ENCODE measurements at places on chromosomes 1 and 21.

DNA sequence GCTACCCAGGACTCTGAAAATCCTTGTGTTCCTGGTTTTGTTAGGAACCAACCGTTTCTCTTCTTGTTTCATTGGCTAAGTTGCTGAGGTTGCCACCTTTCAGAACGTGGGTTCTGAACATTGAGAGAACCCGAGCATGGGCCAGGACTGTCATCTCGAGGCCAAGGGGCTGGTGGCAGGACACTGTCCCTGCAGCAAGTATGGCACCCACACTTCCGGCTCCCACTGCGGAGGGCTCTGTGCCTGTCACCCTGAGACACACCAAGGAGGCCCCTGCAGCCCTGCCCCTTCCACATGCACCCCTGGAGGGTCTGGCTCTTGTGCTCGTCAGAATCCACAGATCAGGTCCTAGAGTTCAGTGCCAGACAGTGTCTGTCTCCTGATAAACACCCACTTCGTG, 39.1 kb upstream of the LRRC3 start:
- DNase-seq = no peak

- DNase-seq = no peak
Measured at GRCh38 chr1:192518700-192519099, 56.9 kb upstream of the RGS1 start.

DNA sequence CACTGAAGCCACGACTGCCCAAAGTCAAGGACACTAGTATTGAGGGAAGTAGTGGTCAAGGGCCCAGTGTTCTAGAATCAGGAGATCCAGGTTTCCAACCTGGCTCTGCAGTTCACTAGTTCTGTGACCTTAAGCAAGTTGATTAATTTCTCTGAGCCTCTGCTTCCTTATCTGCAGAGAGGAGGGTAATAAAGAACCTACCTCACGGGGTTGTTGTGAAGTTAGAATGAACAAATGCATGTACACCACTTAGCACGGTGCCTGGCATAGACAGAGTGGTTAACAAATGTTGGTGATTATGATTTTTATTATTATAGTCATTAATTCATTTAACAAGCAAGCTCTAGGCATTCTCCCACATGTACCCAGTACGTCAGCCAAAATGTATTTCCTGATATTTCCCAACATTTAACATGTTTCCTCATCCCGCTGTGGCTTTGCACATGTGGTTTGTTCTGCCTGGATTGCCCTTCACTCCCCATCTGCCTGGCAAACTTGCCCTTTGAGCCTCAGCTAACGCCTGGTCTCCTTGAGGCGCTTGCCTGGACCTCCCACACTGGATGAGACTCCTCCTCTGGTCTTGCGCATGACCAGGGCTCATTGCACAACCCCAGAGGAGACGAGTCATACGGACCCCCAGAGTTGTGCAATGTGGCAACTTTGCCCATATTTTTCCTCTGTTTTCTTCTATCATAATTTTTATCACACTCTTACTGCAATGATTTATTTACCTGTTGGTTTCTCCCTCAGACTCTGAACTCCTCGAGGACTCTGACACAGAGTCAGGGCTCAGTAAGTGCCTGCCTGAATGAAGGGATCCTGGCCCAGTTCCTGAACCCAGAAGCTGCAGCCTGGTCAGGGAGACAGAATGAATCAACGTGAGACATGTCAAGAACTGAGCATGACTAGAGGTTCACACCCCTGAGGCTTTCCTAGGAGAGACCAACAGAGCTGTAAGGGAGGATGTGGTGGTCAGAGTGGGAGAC, 20.7 kb upstream of the MFSD2A start:
- DNase-seq = no peak

DNA sequence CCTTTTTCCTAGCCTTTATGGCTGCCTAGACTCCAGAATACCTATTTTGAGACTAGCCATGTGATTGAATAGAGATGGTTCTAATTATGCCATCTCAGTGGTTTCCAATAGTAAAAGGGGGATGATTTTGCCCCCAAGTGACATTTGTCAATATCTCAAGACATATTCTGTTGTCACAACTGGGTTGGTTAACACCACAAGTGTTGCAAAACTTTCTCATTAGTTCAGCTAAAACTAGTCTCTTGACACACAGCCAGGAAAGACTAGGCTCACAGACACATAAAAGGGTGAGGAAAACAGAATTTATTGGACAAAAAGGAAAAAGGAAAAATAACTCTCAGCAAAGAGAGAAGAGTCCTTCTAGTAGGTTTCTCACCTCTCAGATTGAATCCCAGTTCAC, 39.9 kb upstream of the GBP5 start:
- DNase-seq = no peak

GRCh38 chr21:36792505-36792967, 93.6 kb downstream of the SIM2 start:
- DNase-seq = no peak

GRCh38 chr1:66613187-66613586, 79.2 kb downstream of the SGIP1 start:
- no peak for DNase-seq

DNA sequence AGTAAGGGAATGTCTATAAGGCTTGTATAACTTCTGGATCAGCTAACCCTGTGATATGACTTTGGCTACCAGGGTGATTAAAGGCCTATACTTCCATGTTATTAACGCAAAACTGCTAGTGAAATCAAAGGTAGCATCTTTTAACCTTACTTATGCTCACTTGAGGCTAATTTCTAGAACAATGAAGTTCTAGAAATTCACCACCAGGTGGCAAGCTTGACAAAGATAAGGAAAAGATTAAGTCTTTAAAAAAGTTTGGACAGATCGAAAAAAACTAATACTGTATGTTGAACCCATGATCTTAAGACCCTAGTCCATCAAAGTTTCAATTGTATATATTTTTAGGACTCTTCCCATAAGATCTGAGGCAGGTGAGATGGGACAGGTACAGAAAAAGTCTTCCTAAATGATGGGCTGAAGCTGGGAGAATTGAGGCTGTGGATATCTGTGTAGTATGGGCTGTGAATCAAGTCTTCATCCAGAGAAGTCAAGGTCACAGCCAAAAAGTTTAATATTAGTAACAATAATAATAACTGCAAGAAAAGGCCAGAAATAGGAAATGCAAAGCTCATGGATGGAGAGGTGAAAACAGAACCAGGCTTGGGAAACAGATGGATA, 18.8 kb downstream of the KYAT3 start:
- DNase-seq = no peak

DNA sequence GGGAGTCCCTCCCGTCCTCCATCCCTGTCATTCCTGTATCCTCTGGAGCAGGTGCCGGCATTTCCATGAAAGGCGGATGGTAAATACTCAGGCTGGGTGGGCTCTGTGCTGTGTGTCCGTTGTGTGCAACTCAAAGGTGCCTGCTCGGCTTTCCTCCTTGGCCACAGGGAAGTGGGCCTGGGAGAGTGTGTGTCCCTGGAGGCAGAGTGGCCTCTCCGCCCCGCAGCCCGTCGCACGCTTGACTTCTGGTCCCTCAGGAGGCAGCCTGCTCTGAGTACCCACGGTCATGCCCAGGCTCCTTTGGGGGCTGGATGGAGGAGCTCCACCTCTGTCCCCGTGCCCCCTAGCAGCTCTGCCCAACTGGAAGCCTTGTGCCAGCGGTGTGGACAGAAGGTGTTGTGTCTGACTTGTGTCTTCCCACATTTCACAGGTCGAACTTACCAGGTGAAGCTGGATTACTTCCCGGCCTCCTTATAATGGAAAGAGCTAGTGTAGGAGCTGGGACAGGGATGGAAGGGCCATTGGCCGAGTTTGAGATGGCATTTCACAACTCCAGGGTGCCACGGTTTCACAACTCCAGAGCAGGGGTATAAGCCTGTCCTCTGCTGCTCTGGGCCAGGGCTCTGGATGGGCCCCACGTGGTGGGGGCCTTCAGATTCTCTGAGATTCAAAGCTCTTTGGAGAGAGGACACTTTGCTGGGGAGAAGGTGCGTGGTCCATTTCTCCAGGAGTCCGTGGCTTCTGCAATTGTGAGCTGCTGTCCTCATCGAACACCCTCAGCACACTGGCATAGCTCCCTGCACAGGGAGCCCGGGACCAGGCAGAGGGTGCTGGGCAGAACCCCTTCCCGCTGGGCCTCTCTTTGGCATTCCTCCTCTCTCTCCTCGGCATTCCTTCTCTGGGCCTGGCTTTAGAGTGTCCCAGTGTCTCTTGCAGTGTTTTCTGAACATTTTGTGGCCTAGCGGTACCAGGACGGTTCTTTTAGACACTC, 152.7 kb upstream of the COL6A1 start:
- DNase-seq = no peak

GRCh38 chr21:27722095-27722494, 755.2 kb upstream of the ADAMTS5 start:
- DNase-seq = no peak

- DNase-seq = no peak
Measured at GRCh38 chr1:13714851-13715250, 14.9 kb downstream of the PRDM2 start.

DNA sequence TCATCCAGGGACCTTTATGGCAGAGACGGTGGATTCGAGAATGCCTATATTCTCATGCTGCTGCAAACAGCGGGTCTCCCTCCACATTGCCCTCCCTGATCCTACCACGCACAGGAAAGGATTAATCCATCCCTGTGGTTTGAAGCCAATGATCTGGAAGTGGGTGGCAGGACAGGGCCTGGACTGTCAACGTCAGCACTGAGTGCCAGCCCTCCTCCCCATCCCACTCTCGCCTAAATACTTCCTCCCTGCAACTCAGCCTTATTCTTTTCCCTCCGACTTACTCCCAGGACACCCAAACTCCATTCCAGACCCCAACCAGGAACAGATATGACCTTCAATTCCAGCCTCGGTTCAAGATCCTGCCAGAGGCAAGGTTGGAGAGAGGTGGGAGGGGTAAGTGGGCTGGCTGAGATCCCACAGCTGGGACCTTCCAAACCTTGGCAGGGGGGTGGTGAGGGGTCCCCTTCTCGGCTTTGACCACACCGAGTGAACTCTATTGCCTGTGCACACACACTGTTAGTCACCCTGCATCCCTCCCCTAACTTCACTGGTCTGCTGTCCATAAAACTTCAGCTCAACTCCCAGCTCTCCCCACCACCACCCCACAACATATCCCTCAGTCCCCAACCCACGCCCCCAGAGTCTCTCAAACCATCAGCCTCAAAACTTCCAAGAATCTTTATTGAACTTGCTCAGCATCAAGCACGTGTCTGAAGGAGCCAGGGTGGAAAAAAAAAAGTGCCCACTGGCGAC, 2.4 kb upstream of the S100A5 start:
- no peak for DNase-seq

DNA sequence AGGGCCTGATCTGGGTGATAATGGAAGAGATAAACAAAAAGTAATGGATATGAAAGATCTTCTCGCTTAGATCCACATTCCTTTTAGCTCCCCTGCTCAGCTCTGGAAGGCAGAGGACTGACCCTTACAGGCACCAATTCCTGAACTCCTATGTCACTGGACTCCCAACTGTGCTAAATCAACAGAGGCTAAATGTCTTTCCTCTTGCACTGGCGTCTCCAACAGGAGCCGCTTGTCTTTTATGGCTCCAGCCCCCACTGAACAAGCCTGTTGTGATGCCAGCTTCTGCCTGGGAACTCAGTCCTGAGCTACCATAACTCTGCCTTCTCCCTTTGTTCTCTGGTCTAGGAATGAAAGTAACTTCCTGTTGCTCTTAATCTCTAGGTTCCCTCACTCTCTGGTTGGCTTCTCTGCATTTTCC, 142.1 kb upstream of the COL11A1 start:
- no peak for DNase-seq

- DNase-seq = no peak
Measured at GRCh38 chr1:59146651-59147358, 150.1 kb upstream of the FGGY start.

- DNase-seq = peak; percentile 1
Measured at GRCh38 chr1:48920851-48921250, 144.2 kb upstream of the BEND5 start.
